Endothelial cell of umbilical vein (primary cell): ENCODE measurements at places on chromosomes 4 and X.

DNA sequence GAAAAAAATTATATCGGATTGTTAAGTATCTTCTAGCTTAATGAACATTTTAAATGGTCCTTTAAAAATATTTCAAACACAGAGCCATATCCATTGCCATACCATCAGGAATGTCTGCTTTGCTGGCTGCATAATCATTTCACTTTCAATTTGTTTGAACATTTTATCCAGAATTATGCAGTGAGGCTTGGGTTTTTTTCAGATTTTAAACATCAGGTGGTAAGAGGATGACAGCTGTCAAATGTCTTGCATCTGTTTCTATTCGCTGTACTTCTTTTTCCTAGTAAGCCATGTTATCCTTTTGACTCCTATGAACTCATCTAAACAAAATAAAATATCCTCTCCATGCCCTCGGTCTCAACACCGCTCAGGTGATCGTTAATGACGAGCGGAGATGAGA lies 802 bp downstream of the RFC1 start:
- H3K4me3 ChIP-seq: peak overlapping the region; percentile 81
- H3K27ac ChIP-seq: peak overlapping the region; percentile 61
- H3K36me3 ChIP-seq: no peaks in the 10 kb centered on the region
- H3K27me3 ChIP-seq: no peaks in the 10 kb centered on the region
- no peak for DNase-seq

DNA sequence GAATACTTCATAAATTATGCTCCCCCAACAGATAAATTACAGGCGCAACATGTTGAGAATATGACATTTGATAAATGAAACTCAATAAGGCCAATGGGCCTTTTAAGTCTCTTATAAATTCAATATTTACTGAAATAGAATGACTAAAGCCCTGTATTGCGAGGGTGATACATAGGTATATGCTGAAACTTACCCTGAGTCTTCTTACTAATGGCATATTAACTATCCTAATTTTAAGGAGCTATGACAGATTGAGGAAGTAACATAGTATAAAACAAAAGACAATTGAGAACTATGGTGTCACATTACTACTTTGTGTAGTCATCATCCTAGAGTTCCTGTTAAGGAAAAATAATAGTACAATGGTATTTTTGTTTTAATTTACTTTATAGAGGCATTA lies 440.7 kb downstream of the IL15 start:
- no peak for DNase-seq
- peaks cover 4% of the 10 kb centered on the region for H3K4me1 ChIP-seq
- no peak overlapping the region for H3K27ac ChIP-seq
- no peaks in the 10 kb centered on the region for H3K36me3 ChIP-seq
- H3K27me3 ChIP-seq: no peaks in the 10 kb centered on the region

DNA sequence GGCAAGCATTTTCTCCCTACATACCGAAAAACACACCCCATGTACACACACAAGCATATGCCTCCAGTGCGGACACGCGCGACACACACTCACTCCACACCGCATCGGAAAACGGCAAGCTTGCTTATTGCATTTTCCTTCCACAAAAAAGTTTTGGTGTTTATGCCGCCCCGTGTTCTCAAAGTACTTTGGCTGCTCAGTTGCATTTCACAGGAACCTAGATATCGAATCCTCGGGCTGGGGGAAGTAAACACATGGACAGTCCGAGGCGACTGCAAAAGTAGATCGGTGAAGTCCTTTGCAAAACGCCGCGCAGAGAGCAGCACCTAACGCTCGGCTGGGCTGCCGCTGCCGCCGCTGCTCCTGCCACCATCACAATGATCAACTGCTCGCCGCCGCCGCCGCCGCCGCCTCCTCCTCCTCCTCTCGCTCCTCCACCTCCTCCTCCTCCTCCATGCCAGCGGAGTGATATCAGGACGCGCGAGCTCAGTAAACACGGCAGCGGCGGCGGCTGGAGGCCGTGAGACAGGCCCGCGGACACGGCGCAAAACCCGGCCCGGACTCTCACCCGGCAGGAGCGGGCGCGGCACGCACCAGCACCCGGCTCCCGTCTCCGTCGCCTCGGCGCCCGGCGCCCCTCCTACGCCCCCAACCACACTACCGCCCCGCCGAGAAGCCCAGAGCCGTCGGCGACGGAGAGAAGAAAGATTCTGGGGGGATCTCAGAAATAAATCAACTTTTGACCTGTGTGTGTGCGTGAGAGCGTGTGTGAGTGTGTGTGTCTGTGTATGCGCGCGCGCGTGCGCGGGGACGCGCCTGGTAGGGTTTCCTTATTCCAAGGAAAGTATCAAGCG lies at the start of gene MAML3:
Gene MAML3, minus strand, starts transcription at position 467 of the 854 bp plus-strand sequence. CDS start 857 bp downstream, outside the sequence.
- peak within 1 kb of the TSS; percentile 99 for H3K27ac ChIP-seq
- peak within 1 kb of the TSS; percentile 91 for H3K4me3 ChIP-seq
- DNase-seq: peak; percentile 95

DNA sequence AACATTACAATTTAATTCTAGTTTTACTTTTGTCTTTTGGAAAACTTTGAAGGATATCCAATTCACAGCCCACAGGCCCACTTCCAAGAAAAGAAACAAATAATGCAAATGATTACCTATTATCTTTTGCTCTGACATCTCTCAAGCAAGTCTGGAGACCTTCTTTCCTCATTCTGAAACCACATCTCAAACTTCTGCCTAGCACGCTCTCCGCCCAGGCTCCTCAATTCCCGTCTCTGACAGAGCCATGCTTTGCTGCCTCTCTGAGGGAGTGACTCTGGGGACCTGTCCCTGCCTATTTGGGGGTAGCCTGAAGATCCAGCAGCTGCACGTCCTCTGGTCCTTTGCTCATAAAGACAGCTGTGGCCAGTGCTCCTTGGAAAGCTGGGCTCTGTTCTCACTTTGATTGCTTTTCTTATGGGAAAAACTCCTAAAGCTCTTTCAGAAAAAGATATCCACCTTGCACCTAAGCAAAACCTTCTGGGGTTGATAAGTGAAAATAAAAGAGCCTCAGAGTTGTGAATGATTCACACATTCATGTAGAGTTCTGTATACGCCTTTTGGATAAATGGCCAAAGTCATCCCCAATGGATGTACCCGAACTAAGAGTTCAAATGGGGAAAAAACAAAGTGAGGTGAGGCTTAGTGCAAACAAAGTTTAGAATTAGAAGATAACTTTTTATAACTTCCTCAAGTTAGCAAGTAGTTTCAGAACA lies 72.4 kb upstream of the TNIP3 start:
- no peaks in the 10 kb centered on the region for H3K36me3 ChIP-seq
- no peak for DNase-seq
- no peaks in the 10 kb centered on the region for H3K27me3 ChIP-seq
- H3K27ac ChIP-seq: no peak overlapping the region

DNA sequence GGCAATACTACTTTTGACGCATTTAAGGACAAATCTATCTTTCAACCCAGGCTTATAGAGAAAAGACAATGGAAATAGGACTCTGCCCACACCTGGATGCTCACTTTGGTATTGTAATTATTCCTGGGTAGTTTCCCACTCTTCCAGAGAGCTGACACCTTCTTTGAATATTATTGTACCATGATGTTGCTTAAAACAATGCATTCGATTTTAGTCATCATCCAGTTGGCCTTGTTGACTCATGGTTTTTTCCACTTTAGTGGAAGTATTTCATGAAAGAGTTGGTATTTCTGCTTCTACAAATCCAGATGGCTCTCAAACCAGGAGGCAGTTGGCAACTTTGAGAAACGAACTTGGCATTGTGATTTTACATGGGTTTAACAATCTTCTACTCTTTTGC lies 124.2 kb downstream of the ENOX2 start:
- no peak overlapping the region for H3K27ac ChIP-seq
- no peaks in the 10 kb centered on the region for H3K27me3 ChIP-seq
- H3K36me3 ChIP-seq: no peaks in the 10 kb centered on the region
- H3K4me1 ChIP-seq: no peaks in the 10 kb centered on the region

DNA sequence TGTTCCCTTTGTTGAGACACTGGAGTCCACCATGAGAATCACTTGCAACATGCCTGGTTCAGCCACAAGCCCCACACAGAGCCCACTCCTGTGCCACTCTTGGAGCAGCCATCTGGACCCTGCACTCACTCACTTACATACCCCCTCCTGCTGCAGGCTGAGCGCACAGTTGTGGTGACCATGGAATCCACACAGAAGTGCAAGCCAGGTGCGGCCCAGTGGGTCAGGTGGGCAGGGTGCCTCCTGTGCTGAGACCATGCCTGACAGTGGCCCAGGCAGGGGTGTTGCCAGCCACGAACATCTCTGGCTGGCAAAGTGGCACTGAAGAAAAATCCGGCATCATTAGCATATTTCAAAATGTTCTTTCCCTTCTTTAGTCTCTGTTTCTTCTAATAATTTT lies 17.4 kb upstream of the CXorf51A start:
- DNase-seq: no peak
- H3K4me1 ChIP-seq: no peaks in the 10 kb centered on the region
- H3K36me3 ChIP-seq: no peaks in the 10 kb centered on the region
- H3K4me3 ChIP-seq: no peak overlapping the region
- H3K27me3 ChIP-seq: no peaks in the 10 kb centered on the region

DNA sequence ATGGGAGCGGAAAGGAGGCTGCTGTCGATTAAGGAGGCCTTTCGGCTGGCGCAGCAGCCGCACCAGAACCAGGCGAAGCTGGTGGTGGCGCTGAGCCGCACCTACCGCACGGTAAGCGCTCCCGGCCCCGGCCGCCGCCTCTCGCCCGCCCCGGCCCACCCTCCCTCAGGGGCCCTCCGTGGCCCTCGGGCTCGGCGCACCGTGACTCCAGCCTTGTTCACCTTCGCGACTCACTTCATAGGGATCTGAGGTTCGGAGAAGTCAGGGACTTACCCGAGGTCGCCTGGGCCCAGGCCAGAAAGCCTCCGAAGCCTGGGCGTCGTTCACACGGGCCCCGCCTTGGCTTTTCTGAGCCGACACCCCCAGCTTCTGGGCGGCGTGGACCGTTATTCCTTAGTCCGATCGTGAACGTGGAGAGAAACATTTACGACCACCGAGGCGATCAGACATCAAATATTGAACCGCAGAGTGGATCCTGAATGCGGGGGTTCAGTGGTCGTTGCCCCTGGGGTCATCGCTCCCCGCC lies 362 bp downstream of the NCAPG start:
- H3K36me3 ChIP-seq: peaks cover 7% of the 10 kb centered on the region
- peak overlapping the region; percentile 67 for H3K4me3 ChIP-seq
- H3K4me1 ChIP-seq: peaks cover 45% of the 10 kb centered on the region
- peak overlapping the region; percentile 68 for H3K27ac ChIP-seq
- no peak for DNase-seq

GRCh38 chrX:8189096-8189830 lies 18.2 kb upstream of the VCX2 start:
- H3K27ac ChIP-seq: no peak overlapping the region
- no peak overlapping the region for H3K4me3 ChIP-seq
- H3K4me1 ChIP-seq: no peaks in the 10 kb centered on the region
- DNase-seq: no peak

- H3K4me1 ChIP-seq: no peaks in the 10 kb centered on the region
- H3K27me3 ChIP-seq: no peaks in the 10 kb centered on the region
- no peak overlapping the region for H3K4me3 ChIP-seq
- no peaks in the 10 kb centered on the region for H3K36me3 ChIP-seq
- DNase-seq: no peak
Measured at GRCh38 chr4:8666581-8666980, 74.0 kb downstream of the CPZ start.

GRCh38 chrX:110374559-110374958 lies 15.9 kb downstream of the RTL9 start:
- H3K27ac ChIP-seq: no peak overlapping the region
- H3K36me3 ChIP-seq: no peaks in the 10 kb centered on the region

GRCh38 chrX:47776292-47777006 lies 60.3 kb upstream of the ZNF81 start:
- no peaks in the 10 kb centered on the region for H3K4me1 ChIP-seq
- no peak for DNase-seq
- no peak overlapping the region for H3K4me3 ChIP-seq
- no peaks in the 10 kb centered on the region for H3K36me3 ChIP-seq
- no peak overlapping the region for H3K27ac ChIP-seq

GRCh38 chr4:87849612-87850011 lies 16.8 kb downstream of the MEPE start:
- no peaks in the 10 kb centered on the region for H3K36me3 ChIP-seq
- no peak overlapping the region for H3K27ac ChIP-seq
- DNase-seq: no peak
- no peaks in the 10 kb centered on the region for H3K27me3 ChIP-seq
- H3K4me1 ChIP-seq: no peaks in the 10 kb centered on the region
- no peak overlapping the region for H3K4me3 ChIP-seq

- DNase-seq: no peak
- H3K36me3 ChIP-seq: no peaks in the 10 kb centered on the region
- H3K27ac ChIP-seq: no peak overlapping the region
- H3K4me3 ChIP-seq: no peak overlapping the region
Measured at GRCh38 chrX:153627675-153628111, 19.3 kb upstream of the DUSP9 start.

DNA sequence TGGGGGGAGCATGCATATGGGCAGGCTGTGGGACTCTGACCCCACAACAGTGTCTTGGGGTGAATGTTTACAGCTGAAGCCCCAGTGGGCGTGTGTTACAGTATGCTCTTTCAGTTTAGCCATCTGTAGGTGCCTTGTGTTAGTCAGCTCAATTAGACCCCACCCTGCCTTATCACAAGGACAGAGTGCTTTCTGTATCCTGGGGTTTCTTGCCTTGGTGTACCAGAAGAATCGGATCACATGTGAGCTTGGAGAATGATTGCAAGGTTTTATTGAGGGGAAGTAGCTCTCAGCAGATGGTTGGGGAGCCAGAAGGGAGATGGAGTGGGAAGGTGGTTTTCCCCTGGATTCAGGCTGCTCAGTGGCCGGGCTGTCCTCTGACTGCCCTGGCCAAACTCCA lies 27.3 kb downstream of the SH3BGRL start:
- no peaks in the 10 kb centered on the region for H3K4me1 ChIP-seq
- H3K36me3 ChIP-seq: no peaks in the 10 kb centered on the region
- no peaks in the 10 kb centered on the region for H3K27me3 ChIP-seq
- H3K27ac ChIP-seq: no peak overlapping the region
- DNase-seq: no peak
- no peak overlapping the region for H3K4me3 ChIP-seq

GRCh38 chr4:42655921-42656678 lies 805 bp downstream of the ATP8A1 start:
- peak overlapping the region; percentile 10 for H3K4me3 ChIP-seq
- peaks cover 15% of the 10 kb centered on the region for H3K27me3 ChIP-seq
- H3K27ac ChIP-seq: no peak overlapping the region
- peak; percentile 36 for DNase-seq
- H3K36me3 ChIP-seq: no peaks in the 10 kb centered on the region

- no peak overlapping the region for H3K27ac ChIP-seq
Measured at GRCh38 chrX:27968878-27969277, 12.4 kb downstream of the DCAF8L1 start.

GRCh38 chrX:25873196-25873595 lies 264.9 kb upstream of the MAGEB18 start:
- peak overlapping the region; percentile 7 for H3K27ac ChIP-seq
- peaks cover 25% of the 10 kb centered on the region for H3K4me1 ChIP-seq
- no peaks in the 10 kb centered on the region for H3K36me3 ChIP-seq
- peak; percentile 30 for DNase-seq

GRCh38 chr4:121256887-121257466 lies 92.9 kb upstream of the TNIP3 start:
- DNase-seq: no peak
- peaks cover 3% of the 10 kb centered on the region for H3K27me3 ChIP-seq
- H3K4me3 ChIP-seq: no peak overlapping the region
- no peaks in the 10 kb centered on the region for H3K36me3 ChIP-seq
